ENCODE measurements at places on chromosomes 1 and 21. TPM values are rescaled to one million over a fixed set of nuclear protein-coding genes. Genes with fewer than 3 reads are reported as not detected.

The LCE6A gene
- not detected for total RNA-seq

The DTL gene
- 111 TPM for total RNA-seq

The TTF2 gene
- total RNA-seq: 112 TPM

- no peak for DNase-seq
Observed at GRCh38 chr1:205275133-205275532, 46.4 kb downstream of the NUAK2 start.

DNA sequence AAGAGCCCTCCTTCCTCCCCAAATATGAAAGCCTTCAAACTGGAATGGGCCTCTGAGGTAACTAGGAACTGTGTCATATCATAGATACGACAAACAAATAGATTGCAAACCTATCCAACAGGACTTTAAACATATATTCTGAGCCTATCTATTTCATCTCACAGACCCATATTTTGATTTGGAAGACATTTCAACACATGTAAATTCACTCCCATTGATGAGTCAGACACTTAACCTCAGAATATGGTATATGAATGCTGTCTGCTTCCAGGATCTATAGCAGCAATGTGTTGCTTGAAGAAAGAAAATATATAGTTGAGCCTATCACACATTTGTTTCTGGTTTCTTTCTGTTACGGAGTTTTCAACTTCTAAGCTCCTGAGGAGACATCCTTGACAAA is 221.9 kb upstream of the SAMSN1 start:
- no peak for DNase-seq

DNA sequence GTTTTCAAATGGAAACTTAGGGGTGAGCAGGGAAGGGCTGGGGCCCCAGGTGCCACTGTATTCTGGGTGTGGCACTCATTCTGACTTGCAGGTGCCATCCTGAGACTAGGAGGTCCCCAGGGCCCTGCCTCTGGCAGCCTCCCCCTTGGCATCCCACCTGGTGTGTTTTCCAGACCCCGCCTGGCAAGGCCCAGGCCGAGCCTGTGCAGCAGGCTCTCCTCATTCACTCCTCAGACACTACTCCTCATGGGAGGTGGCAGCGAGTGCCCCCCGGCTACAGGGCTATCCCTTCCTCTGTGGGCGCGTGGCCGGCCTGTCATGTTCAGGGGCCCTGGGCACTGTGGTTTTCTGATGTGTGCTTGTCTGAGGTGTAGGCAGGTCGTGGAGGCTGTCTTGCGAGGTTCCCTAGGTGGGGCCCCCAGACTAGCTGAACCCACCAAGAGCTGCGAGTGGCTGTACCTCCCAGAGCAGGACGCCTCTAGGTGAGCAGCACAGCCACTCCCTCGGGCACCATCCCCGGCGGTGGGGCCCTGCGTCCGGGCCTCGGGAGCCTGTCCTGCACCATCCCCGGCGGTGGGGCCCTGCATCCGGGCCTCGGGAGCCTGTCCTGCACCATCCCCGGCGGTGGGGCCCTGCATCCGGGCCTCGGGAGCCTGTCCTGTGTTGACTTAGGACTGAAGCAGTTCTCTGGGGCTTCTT is 13.2 kb downstream of the SLX9 start:
- DNase-seq: no peak
